Hematopoietic multipotent progenitor cell treated with erythropoietin and hydrocortisone succinate and interleukin-3 and kit ligand, for 8 days (in vitro differentiated cells): ENCODE measurements at places on chromosomes 5 and 9.

DNA sequence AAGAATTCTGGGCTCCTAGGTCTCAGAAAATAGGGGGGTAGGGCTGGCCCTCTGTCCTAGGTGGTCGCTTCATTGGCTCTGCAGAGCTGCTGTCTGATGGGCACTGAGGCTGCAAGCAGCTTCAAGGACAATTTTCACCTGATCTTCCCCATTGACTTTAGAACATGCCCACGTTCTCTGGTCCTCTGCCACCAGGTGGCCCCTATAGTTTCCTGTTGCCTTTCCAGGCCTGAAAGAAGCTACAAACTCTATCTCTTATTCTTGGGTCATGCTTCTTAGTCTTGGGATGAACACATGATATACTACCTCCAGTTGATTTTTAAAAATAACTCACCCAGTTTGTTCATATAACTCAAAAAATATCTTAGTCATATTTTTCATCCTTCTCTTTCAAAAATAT is 26.3 kb downstream of the SPZ1 start:
- peak; percentile 48 for DNase-seq

DNA sequence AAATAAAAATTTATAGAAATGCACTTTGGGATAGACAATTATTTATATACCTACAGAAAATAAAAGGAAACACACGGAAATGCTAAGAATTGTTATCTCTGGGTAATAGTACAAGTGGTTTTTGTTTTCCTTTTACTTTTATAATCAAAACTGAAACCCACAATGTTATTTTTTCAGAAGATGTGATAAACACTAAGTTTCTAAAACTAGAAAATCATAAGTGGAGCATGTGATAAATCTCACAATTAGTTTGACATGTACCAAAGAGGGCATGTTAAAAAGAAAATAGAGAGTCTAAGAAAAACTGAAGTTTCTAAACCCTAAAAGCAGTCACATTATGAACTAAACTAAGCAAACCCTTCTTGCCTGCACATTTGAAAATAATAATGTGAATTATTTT is 61.1 kb downstream of the OXCT1 start:
- no peak for DNase-seq

DNA sequence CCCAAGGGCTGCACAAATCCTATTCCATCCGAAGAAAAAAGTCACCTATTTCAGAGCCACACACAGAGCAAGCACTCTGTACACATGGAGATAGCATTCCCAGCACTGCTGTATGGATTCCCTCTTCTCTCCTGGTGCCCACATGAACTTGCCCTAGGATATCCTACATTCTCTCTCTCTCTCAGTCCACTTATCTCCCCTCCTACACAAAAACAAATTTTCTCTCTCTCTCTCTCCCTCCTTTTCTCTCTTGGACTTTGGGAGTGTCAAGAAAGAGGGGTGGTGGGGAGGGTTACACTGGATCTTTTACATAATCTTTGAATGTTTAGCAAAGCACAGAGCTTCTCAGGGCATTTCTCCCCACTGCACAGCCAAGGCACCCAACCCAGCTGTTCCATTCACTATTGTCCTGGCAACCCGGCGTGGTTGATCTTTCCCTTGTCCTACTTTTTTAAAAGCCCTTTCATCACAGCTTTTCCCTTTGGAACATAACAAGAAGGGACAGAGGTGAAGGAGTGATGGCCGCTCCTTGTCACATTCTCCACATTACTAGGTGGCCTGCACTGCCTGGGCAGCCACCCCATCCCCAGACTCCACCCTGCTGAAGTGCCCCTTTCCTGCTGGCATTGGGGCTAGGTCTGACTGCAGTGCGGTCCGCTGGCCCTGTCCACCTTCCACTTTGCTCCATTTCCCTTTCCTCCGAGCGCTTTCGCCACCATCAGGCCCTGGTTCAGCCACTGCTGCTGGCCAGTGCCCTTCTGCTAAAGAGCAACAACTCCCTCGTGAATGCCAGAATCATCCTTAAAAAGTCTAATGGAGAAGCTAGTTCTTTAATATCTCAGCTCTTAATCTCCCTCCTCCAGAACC is 22.2 kb upstream of the SLC1A3 start:
- no peak for DNase-seq

DNA sequence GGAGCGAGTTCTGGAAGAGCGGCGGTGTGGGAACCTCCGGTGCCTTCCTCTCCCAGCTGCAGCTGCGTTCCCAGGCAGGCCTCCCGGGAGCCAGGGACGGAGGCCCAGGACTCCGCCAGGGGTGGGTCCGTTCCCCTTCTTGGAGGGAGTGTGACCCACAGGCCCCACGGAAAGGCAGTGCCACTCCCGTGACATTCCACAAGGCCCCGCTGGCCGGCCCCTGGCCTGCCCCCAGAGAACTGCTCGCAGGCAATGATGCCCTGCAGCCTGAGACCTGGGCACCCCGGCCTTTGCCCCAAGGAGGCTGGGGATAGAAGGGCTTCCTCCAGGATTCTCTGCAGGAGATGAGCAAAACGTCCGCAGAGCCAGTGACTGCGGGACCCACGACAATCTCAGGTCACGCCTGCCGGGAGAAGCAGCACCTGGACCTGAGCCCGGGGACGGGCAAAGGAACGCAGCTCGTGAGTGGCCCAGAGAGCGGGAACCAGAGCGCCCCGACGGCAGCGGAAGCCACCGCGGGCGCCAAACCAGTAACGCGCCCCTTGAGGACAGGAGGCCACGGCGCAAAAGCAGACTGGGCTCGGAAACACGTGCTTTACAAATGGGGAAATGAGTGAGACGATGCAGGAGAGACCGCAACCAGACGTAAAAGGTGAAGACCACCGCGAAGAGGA is 9.3 kb downstream of the OBP2B start:
- DNase-seq = peak; percentile 55

DNA sequence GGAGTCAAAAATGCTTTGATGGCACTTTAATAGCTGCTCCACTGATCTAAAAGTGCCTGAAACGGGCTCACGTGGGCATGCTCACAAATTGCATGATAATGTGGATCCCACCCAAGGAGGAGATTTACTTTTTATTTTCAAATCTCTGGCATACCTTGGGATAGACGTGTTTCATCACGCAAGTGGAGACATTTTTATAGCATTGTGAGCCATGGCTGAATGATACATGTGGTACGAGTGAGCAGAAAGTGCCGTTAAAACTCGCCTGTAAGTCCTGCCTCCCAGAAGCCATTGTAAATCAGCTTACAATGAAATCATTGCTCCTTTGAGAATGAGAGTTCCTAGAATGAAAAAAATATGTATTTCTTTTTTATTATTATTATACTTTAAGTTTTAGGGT is 514.7 kb downstream of the MAT2B start:
- no peak for DNase-seq

- DNase-seq = no peak
Measured at GRCh38 chr5:34055667-34056066, 12.7 kb upstream of the C1QTNF3 start.

DNA sequence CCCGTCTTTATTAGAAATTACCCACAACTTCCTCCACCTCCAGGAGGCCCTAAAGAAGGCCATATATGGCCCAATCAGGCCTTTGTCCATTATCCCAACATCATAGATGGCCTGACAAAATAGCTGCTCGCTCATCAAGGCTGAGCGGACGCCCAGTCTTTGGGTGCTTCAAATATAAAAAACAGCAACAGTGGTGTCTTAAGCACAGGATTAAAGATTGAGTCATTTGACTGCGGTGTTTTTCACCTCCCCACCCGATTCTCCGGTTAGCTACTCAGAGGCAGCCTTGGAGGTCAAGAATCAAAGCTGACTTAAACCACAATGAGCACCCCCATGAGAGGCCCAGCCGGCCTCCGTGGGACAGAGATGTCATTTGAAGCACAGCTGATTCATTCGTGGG is 18.8 kb downstream of the S1PR3 start:
- DNase-seq = no peak

DNA sequence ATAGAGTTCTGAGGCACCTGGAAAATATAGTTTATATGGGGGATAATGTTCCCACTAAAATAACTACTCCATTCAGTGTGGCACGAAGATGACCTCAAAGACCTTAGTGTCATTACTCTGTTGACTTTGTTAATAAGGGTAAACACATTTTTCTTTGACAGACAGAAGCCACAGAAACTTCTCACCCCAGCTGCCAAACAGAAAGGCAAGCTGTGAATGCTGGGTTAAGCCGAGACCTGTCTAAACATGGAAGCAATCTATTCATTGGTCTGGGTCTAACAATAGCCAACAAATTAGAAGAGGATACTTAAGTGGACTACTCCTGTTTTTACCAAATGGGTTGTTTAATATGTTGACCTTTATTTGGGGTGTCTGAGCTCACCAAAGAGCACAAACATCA is 171.4 kb downstream of the TLE1 start:
- no peak for DNase-seq

- DNase-seq = no peak
Measured at GRCh38 chr9:87749335-87750035, 23.6 kb downstream of the CTSL start.

GRCh38 chr9:89484475-89485404 is 13.2 kb downstream of the SEMA4D start:
- DNase-seq = no peak

DNA sequence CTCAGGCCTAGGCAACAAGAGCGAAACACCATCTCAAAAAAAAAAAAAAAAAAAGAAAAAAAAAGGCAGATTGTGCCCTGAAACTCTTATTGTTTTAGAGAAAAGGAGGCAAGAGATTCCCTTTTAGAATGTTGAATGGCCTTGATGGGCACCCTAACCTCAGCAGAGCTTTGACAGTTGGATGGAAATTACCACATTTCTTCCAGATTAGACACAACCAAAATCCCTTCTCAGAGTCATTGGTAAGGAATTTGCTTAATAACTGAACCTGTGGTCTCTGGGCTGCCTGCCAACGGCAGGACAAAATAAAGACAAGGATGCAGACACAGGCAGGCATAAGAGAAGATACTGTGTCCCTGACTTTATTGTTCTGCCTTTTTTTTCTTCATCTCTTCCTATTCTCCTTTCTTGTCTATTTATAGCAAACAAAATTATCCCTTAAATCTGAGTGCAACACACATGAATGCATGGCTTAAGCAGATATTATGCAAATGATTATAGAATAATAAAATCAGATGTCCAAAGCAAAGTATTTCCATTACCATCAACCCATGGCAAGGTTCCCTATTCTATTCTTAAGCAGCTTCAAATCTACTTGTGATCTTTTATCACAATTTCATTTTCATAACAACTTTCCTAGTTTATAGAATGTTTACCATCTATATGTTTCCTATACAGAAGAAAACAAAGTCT is 37.3 kb upstream of the TRIO start:
- DNase-seq = no peak

- no peak for DNase-seq
Measured at GRCh38 chr9:124975131-124975530, 34.2 kb upstream of the GOLGA1 start.

DNA sequence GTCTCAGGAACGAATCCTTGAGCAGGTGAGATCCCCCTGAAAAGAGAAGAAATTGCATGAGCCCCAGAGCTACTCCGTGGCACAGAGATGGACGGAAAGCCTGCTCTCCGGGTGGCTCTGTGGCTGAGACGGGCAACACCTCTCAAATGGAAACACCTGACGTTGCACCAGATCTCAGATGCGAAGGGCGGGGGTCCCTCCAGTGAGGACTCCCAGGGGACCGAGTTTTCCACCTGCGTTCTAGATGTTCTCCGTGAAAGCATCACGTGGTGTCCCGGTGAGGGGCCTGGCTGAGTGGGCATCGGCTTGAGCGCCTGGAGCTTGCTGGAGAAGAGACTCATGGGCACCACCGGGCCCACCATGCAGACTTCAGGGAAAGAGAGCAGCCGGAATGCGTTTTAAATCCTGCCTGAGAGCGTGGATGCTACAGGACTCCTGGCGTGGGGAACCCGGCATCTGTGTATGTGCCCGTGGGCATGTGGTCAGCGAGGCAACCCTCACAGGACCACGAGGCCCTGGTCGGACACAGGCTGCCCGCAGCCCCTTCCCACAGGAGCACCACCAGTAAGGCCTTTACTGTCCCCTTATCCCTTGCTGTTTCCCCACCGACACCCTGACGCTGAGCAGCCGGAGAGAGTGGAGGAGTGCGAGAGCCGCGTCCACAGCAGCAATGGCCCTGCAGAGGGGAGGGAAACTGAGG is 378.4 kb upstream of the IRX4 start:
- DNase-seq = no peak

GRCh38 chr5:133049726-133050048 is 2.1 kb upstream of the HSPA4 start:
- no peak for DNase-seq

DNA sequence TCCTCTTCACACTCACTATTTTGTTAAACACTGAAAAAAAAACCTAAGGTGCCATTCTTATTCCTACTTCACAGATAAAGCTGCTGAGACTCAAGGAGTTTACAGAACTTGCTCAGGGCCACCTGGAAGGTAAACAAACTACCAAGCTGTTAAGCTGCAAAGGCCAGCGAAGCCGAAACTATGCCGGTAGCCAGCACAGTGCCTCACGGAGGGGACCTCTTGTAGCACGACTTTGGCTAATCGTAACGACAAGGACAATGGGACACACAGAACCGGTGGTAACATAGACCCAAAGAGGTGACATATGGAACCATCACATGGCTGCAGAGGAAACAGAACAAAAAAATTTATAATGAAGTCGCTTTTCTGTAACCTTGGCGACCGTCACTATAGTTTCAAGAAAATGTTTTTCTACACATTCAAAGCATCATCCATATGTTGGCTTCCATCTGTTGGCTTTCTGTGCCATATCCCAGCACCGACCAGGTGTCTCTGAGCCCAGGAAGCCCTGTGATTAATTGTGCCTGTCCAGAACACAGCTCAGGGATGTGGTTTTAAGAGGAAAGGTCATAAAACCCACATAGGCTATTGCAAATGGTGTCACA is 60.3 kb downstream of the S1PR3 start:
- DNase-seq = no peak

DNA sequence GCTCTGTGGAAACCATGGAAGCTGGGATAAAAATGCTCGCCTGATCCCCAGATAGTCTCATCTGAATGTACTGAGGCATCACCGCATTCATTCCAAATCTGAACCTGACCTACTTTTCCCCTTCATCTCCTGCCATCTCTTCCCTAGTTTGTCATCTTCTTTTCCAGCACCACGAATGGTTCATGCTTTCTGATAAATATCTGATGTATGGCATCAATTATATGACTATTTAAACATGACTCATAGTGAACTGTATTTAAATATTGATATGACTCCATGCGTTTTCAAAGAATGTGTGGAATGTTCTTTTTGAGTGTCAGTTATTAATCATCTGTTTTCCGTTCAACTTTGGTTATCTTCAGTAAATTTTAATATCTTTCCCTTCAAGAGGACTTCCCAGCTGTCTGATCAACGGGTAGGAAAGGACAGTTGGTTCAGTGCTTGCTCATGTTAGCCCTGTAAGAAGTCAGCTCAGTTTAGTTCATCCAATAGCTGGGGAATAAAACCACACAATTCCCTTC is 21.1 kb downstream of the BASP1 start:
- DNase-seq = no peak

DNA sequence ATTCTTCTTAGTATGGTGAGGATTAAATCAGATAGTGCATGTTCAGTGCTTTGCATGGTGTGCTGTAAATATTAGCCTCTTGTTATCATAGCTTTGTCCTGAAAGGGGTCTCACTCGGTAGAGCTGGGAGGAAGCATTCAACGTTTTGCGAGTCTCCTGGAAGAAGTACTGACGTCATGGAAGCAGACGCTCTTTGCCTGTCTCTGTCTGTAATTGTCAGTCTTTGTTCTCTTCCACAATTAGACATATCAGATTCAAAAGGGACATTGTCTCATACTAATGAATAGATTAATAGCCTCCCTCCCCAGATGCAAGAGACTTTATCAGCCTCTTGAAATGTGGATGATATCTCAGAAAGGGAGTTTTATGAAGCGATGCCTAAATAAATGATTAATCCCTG is 91.8 kb upstream of the CXCL14 start:
- no peak for DNase-seq
